ENCODE measurements at places on chromosomes 3 and 15.

DNA sequence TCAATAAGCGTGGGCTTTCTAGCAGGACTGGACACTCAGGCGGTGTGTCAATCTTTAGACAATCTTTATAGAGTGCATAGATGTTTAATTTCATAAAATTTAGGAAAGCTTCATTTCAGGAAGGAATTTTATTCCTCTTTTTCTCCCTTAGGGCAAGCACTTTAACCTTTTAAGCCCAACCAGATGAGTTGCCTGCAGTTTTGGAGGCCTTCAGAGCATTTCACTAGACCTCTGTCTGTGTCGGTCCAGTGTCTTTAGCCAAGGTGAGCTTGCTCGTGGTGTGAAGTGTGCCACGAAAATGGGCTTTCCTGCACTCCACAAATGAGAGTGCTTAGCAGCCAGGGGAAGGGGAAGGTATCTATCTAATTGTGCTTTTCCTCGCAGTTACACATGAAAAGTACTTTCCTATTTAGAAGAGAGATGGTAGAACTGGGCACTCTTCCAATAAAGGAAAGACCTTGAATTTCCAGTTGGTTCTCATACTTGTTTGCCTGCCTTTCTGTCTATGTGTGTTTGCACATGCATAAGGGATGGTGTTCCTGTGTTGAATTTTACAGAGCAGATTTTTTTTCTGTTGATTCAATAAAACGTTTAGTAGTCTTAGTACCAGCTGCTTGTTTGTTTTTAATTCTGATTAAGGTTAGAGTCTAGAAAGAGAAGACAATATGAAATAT, 53.6 kb downstream of the FEZF2 start:
- no peak for DNase-seq

GRCh38 chr15:68674975-68675374, 96.2 kb downstream of the CORO2B start:
- no peak for DNase-seq

DNA sequence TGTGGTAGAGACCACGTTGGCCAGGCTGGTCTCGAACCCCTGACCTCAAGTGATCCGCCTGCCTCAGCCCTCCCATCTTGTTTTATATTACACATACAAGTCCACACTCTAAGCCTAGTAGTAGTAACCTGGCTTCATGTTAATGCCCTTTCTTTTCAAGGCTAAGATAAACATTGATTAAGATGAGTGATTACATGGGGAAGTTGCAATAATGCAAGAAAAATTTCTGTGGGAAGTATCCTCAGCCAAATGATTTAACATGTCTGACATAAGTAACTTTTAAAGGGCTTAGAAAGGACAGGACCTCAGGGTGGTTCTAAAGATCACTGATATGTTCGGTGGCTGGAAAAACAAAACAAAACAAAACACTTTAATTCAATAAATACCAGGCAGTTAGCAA, 72.1 kb downstream of the SFMBT1 start:
- no peak for DNase-seq

DNA sequence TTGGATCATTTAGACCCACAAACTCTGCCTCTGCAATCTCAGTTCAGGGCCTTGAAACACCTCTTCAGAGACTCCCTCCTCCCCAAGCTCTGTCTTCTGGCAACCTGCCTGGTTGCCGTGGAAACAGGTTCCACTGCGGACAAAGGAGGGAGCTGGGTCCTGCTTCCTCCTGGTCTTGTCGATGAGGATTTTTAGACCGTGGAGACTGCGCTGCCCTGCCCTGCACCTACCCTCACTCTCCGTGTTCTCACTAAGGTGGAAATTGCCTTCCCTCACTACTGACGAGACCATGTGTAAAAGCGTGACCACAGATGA, at the start of gene RTP1:
TSS of gene RTP1 (plus strand) at position 152 of the 315 bp plus-strand sequence. CDS start at position 182, 30 bp downstream.
- no peak for DNase-seq

DNA sequence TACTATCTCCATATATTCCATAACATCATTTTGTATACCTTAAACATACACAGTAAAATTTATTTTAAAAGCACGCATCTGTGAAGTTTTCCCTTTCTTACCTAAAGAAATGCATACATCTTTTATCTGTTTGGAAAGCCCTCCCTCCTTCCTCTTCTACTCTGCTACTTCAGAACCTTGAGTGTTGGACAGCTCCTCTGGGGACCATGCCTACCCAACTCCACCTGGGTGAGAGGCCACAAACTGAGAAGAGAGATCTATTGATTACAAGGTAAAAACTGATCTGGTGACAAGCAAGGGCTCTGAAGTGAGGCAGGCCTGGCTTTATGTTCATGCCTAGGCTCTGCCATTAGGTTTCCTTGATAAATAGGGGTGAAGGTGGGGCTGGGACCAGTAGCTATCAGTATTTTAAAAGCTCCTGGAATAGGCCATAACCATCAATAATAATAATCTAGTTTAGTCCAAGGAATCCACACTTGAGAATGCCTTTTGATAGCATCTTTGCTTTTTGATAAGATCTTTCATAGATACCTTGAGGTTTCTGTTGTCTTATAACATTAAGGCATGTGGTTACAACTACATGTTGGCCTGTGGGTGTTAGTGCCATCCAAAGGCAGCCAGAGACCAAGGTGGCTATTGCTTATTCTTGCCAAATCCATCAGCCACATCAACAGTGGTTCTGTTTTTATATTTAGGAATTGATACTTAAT, 148.8 kb downstream of the KCNMB2 start:
- DNase-seq: no peak

DNA sequence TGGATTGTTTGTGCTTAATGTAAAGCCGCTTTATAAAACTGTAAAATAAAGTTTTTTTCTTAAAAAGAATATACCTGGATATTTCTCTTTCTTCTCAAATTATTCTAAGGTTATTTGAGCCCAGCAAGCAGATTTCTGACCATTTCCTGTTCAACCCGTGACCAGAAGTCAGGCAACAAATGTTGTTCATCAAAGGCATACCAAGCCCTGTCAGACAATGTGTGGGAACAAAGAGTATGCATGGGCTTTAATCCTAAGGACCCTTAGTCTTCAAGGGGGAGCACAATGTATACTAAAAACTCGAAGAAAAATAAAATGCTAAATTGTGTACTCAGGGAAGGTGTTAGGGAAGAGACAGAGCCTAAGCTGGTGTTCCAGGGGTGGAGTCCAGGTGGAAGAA, 26.6 kb upstream of the PAQR5 start:
- no peak for DNase-seq

DNA sequence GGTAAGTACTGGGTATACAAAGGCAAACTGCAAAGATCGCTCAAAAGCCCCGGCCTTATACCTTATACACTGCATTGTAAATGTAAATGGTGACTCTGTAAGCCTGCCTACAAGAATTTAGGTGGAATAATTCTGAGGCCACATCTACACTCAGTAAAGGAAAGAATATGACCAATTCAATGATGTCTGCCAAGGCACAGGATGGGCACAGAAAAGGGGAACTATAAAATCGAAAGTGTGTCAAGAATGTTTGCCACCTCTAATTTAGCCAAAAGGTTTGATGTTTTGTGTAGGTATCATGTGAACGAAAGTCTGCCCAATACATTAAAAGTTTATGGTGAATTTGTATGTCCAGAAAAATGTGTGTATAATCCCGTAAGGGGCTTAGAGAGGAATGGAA, 96.1 kb downstream of the FOXP1 start:
- DNase-seq: no peak

- no peak for DNase-seq
Observed at GRCh38 chr15:22780267-22780666, 6.2 kb upstream of the NIPA1 start.

GRCh38 chr15:44738340-44738984, 2.1 kb downstream of the TRIM69 start:
- no peak for DNase-seq

GRCh38 chr15:55742498-55742926, 440 bp downstream of the PRTG start:
- DNase-seq: no peak

- no peak for DNase-seq
Observed at GRCh38 chr3:118607915-118608820, 426.5 kb downstream of the IGSF11 start.

DNA sequence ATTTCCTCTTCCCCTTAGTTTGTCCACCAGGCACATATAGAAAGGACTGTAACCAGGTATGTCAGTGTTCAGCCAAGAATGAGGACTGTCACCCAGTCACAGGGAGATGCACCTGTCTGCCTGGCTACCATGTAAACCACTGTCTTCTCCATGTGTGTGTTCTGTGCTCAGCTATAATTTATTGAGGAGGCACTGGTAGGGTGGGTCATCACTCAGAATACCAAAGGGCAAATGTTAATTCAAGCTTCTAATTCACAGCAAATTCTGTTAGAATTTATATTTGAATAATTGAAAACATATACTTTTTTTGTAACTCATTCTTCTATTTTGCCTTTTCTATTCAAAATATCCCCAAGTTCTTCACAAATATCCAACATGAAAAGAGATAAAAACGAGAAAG, 780.4 kb downstream of the MECOM start:
- no peak for DNase-seq

- no peak for DNase-seq
Observed at GRCh38 chr15:66169023-66169422, 84.5 kb downstream of the MEGF11 start.

DNA sequence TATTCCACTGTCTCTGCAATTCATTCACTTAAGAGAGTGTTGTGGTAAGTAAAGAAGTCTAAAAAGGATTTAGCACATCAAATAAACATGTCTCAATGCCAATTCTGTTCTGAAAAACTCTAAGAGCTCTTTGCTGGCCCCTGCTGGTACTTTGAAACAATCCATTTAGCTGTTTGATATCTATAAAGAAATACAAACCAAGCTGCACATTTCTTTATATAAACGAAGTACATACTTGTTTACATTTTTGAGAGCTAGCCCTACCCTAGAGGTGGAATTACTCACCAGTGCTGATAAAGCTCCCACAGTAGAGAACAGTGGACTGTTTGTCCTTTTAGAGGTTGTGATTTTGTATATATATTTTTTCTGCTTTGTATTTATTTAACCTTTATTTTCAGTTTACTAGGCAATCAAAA, 75.5 kb downstream of the NEDD4 start:
- no peak for DNase-seq

DNA sequence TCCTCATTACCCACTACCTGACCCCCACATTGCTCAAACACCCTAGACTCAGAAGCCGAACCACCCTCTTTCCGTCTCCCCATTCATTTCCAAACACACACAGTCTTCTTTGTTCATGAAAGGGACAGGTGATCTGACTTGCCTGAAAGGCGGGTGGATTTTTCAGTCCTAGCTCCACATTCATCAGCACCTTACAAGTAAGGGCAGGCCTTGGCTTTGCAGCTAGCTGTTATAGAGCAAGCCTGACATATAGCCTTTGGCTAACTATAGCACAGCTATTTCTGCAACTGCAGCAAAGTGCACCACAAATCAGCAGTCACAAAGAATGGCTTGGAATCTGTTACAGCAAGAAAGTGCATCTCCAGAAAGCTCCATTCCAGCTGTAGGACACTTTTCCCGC, 139.8 kb downstream of the XXYLT1 start:
- no peak for DNase-seq

GRCh38 chr3:68256635-68257223, 602.3 kb upstream of the SUCLG2 start:
- DNase-seq: peak; percentile 2

DNA sequence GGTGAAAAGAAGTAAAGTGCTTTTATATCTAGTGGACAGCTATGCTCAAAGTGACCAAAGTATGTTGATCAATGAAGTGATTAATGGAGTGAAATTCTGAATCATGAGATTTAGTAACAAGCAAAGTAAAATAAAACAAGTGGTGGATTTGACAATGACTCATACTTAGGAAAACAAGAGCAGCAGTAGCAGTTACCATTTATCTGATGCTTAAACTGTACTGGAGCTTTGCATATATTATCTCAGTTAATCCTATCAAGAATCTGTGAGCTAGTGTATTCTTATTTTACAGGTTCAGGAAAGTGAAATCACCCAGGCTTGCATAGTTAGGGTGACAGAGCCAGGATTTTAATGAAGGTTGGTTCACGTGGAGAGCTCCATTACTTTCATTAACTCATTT, 50.6 kb upstream of the SPATA16 start:
- DNase-seq: no peak

GRCh38 chr3:27387625-27388024, 18.4 kb upstream of the NEK10 start:
- no peak for DNase-seq

DNA sequence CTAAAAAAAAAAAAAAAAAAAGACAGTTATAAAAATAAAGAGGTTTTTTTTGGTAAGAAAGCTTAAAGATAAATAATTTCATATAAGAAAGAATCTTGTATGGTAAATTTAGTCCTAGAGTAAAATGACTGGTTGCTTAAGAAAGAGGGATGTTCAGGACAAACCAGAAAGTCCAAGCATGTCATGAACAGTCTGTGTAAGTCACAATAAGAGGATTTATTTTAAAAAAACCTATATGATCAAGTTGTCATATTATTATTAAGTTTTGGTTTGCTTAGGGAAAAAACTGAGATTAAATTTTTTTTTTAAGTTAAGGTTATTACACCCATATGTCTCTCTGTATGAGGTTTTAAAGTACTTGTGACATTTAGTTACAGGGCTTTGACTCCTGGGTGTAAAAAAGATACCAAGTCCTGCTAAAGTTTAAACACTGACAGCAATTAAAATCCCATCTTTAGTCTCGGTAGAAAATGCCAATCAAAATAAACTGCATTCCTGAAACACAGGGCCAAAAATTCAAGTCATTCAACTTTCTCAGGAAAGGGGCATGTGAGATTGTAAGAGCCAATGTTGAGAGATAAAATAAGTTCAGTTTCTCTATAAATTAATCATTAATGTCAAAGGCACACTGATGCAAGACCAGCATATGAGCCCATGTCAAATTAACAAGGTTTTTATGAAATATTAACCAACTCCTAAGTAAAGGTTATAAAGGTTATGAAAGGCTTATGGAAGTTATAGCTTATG, 8.5 kb upstream of the BDH1 start:
- no peak for DNase-seq

GRCh38 chr15:74978503-74978902, 16.9 kb upstream of the SCAMP5 start:
- no peak for DNase-seq

GRCh38 chr3:170835336-170835735, 34.7 kb downstream of the RPL22L1 start:
- DNase-seq: no peak

DNA sequence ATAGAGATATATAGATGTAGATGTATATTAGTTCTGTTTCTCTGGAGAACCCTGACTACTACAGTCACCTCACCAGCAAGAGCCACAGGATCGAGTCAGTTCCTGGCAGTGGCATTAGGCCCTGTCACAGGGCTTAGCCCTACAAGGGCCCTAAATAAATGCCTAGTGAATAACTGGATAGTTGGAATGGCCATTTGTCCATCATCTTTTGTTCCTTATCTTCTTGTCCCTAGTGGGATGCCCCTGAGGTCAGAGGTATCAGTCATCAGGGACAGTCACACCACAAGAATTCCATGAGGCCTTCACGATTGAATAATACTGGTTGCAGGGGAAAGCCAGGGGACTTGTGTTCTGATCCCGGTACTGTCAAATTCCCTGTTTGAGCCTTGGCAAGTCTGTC, 204.9 kb upstream of the PPP2R3A start:
- DNase-seq: no peak
